ENCODE measurements at places on chromosomes 12 and 14.
A peak's percentile ranks its signal among the peaks of the same experiment; 100 is the strongest.

- no peak for DNase-seq
Observed at GRCh38 chr14:56280843-56281242, 162.6 kb downstream of the PELI2 start.

- DNase-seq = no peak
Observed at GRCh38 chr12:80162177-80162576, 62.8 kb downstream of the OTOGL start.

GRCh38 chr12:30700216-30700900 is 4.7 kb upstream of the IPO8 start:
- no peak for DNase-seq

DNA sequence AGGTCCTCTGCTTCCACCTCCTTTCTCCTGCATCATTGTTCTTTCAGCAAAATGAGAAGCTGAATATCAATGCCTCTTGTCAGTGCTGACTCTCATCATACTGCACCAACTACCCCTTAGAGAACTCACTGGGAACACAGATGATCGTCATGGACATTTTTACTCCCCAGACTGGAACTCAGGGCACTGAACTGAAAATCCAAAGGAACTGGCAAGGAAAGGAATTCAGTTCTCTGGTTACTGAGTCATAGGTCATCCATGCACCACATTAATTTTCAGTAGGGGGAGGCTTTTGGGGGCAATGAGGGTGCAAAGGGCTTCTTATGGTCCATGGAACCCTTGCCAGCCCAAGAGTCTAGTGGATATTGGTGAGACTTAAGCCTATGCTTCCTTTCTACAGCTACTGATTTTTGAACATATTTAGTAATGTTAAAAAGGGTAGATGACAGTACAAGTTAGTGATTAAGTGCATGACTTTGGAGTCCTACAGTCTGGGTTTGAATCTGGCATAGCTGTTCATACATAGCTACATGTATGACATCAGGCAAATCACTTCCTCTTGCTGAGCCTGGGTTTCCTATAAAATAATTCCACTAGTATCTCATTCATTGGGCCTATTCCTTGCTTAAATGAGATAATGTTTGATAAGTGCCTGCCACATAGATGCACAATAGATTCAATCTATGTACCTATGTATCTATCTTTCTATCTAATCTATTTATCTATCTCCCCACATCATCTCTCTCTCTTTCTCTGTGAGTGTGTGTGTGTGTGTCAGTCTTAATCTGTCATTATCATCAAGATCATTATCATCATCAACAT is 29.2 kb downstream of the BBS10 start:
- no peak for DNase-seq

DNA sequence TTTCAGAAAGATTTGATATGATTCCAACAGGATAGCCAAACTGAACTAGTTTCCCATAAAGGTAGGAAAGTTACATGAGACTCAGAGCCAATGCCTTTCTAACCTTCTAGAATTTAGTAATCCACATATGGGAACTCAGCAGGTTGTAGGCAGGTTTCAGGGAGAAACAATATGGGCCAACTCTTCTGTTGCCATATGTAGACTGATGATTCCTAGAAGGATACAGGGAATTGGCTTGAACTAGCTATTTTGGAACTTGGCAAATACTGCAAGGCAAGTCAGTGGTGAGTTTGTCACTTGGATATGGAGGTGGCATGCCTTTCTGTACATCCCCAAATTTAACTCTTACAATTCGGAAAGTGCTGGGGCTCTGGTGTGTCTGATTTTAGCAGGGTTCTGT is 15.5 kb downstream of the SUDS3 start:
- DNase-seq = no peak

DNA sequence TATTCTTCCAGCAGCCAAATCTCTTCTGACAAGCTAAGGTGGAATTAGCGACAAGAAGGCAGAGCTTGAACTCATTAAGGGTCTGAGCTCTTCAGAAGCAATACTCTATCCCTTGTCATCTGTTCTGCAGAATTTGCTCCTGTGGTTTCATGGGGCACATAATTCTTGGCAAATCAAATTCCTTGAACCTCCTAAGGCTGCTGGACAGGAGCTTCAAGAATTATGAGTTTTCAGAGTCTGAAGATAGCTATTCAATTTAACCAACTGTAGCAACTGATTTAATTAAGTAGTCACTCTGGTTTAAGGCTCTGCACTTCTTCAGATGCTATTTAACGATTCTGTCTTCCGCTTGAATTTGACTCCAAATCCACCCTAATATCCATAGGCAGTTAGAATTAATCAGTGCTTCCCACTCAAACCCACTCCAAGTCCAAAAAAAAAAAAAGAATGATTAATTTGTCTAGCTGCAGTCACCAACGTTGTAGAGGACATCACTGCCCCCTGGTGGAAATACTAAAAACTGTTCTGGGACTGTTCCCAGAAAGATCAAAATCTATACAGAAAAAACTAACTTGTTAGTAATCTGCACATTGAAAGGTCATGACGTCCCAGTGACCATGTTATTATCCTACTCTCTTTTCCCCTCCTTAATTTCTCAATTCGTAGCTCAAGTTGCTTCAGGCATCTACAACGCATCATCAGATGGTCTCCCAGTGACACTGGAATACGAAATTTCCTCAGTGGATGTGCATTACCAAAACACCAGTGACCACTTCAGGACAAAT is 169.9 kb downstream of the KIF21A start:
- peak; percentile 31 for DNase-seq
